ENCODE measurements at places on chromosomes 4 and X.

- DNase-seq = peak; percentile 39
Measured at GRCh38 chr4:108433832-108434231, 186.5 kb upstream of the RPL34 start.

DNA sequence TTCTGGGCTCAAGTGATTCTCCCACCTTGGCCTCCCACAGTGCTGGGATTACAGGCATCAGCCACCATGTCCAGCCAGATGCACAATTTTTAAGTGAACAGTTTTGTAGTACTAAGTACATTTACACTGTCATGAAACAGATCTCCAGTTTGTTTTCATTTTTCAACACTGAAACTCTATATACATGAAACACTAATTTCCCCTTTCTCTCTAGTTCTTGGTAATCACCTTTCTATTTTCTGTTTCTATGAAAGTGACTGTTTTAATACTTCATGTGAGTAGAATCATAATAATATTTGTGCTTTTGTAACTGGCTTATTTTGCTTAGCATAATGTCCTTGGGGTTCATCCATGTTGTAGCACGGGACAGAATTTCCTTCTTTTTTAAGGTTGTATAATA lies 237.4 kb downstream of the CAMK2D start:
- DNase-seq = no peak

DNA sequence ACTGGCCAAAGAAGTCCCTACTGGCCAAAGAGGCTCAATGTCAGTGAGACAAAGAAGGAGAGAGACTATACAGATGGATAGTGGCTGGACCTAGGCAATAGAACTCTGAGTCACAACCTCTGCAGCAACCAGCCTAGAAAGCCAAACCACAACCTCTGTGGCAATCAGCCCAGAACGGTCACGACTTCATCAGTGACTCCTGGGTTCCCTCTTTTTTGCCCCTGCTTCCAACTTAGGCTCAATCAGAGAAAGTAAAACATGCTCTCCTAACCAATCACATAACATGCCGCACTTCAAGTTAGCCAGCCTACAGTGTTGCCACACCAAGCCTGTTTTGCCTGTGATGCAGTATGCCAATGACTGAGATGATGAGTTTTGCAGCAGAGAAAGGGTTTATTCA lies 203.4 kb downstream of the ANAPC10 start:
- DNase-seq = no peak

- no peak for DNase-seq
Measured at GRCh38 chrX:27679281-27679680, 89.1 kb downstream of the DCAF8L2 start.

All from activated T-cell treated with anti-CD3 and anti-CD28 coated beads, Interleukin-2, amount 50 U/mL, for 48 hours (primary cell).